ENCODE measurements at places on chromosomes 11 and 22.

DNA sequence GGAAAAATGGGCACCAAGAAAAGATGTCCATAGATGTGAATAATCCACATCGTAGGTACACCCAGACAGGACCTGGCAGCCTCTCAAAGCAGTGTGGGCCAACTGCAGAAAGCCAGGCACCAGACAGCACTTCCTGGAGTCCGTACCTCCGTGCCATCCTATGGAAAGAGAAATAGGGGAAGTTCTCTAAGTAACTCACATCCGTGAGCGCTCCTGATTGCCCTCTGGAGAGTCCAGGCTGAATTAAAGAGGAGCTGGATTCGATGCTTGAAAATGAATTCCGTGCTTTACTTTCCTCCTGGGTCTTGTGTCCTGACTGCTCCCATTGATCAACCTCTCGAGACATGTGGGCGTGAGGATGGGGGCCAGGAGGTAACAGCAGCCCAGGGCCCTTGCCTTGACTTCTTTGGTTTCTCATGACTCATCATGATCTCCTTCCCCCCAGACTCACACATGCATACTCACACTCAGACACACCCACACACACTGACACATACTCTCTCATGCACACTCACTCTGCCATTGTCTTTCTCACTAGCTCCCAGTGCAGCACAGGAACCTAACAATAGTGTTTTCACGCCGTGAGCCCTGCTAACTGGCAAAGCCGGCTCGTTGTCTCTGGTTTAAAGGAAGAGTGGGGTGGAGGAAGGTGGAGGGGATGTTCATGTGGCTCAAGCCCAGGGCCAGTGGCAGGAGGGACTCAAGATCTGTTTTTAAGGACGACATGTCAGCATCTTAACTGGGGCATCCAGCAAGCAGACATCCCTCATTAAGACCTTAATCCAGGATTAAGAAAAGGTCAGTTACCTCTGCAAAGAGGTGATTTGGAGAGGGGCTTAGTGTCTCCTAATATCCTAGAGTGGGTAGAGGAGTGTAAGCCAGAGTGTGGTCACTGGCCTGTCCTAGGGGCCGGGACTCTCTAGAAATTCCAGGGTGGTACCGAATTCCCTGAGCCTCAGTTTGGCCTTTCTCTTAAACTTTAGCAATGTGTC lies 104.2 kb downstream of the SCN3B start:
- no peak for DNase-seq

GRCh38 chr11:30423279-30423648 lies 100.4 kb downstream of the ARL14EP start:
- DNase-seq = no peak

DNA sequence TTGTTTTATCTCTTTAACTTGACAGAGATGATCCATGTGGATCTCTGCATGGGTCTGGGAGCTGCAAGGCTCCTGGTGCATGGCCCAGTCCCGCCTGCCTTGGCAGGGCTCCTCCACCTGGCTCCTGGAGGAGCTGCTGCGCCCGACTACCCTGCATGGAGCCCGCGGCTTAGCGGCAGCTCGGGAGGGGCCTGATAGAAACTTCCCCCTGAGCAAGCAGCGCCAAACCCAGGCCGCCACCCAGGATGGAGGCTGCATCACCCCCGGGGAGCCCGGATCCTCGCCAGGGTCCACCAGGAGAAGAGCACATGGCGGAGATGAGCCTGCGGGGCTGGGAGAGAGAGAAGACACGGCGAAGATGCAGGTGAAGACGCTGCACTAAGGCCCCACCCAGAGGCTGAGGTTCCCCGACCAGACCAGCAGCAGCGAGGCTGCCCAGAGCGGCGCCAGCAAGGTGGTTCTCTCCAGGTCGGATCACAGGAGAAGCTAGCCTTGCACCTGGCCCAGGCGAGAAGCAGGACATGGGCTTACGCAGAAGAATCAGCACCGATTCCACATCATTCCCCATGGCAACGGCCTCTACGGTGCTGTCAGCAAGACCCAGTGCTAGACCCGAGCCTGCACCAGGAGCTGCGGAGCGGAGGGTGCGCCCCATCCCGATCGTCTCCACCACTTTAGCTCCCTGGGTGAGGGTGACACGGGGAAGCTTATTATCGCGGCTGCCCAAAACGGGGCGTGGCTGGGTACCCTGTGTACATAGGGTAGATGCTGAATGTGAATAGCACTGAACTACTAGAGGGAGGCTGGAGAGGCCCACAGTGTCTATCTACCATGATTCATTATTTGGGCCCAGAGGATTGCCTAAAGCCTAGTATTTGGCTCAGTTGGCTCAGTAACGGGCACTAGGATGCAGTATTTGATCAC lies 41.3 kb upstream of the VPREB1 start:
- DNase-seq = no peak

- DNase-seq = no peak
These were observed 15.4 kb downstream of the PPM1F start for GRCh38 chr22:21937041-21937820.

- no peak for DNase-seq
These were observed 270.5 kb upstream of the CADM1 start for GRCh38 chr11:115774756-115775155.
